ENCODE measurements at places on chromosomes 6 and 20.

DNA sequence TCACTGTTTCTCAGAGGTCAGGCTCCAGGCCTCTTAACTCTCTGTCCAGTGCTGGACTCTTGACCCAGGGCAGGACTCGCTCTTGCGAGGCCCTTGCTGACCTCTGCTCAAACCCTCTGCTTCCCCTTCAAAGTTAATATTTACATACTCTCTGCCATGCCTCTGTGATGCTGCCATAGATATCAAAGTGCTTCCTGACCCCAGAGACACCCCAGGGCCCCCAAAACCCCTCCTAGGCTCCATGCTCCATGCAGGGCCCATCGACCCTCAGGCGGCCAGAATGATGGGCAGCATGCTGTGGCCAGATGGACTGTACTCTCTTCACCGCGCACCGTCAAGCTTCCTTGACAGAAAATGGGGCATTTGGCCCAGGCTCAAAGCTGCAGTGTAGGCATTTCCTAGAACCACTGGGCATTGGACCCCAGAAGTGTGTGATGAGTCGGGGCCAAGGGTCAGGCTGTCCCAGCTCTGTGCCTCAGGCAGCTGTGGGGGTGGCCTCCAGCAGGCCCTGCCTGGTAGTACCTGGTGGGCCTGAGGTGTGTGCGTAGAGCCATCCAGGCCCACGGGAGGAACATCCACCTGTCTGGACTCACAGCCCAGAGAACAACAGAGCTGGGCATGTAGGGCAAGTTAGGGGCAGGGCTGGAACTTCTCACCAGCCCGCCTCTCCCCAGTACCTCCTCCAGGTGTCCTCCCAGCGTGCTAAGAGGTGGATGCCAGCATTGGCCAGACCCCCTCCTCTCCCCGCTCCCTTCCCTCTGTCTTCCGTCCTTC is 142.8 kb downstream of the VEGFA start:
- DNase-seq, result no peak

- no peak for DNase-seq
Measured at GRCh38 chr6:167113935-167114910, 8.7 kb upstream of the CCR6 start.

DNA sequence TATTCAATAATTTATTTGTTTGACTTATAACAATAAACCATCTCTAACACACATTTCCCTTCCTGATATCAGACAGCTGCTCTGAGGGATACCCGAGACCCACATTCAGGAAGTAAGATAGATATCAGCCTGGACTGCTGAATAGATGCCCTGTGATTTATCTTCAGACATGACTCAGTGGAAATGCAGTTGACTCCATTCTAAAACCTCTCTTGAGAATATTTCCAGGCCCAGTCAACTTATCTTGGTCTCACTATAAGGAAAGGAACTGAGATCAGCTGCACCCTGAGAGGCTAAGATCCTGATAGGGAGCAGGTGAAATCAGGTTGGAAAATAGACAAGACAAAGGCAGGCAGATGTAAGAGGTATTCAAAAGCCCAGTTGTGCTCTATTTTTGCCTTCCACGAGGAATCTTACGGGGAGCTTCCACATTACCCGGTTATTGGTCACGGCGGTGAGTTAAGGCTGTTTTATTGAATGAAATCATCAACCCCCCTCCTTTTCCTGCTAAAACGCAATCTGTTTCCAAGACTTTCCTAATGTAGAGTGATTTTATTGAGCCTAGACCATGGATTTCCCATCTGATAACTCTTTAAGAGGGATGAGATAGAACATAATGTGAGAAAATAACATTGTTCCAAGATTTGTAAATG is 25.5 kb downstream of the C6orf15 start:
- DNase-seq, result peak; percentile 78

- DNase-seq, result no peak
Measured at GRCh38 chr6:131766631-131767030, 41.2 kb upstream of the ENPP1 start.

DNA sequence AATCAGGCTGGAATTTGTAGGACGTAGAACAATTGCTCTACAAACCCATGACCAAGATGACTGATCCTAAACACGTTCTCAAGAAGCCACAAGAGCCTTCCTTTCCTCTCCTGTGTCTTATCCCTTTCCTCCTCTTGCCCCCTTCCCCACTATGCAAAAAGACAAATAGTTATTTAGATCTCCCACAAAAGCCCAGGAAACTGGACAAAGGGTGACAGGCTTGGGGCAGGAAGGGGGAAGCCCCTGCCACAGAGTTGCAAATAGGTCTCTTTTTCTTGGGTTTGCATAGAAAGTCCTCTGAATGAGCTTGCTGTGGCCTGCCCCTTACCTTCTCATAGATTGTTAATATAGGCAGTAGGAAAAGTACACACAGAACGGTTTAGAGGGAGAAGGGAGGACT is 377.1 kb upstream of the BTBD3 start:
- no peak for DNase-seq

GRCh38 chr6:136811272-136811671 is 11.1 kb upstream of the PEX7 start:
- DNase-seq, result no peak

Measured in A172 (cell line).